ENCODE measurements at places on chromosomes 5 and 9. TPM values are rescaled to one million over a fixed set of nuclear protein-coding genes. Genes with fewer than 3 reads are reported as not detected.

DNA sequence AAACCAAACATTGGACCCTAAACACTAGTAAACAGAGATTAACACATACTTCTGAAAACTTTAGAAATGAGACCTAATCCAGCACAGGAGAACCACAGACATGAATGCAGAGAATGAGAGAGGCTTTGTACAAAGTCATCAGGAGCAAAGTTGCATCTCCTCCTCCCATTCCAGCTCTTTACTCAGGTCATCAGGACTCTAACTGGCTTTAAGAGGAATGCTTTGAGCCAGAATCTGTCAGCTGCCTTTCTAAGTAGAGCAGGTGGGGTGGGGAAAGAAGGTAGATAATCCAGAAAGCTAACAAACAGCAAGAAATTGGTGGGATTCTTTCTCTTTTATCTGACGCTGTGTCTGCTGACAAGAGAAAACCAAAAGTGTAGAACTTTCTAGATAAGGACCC lies 582.7 kb upstream of the DMAC1 start:
- no peak for DNase-seq

GRCh38 chr5:13511442-13511841 lies 433.0 kb downstream of the DNAH5 start:
- DNase-seq: no peak

Gene THBS4
- 0.29 TPM for total RNA-seq

Gene ASB6
- total RNA-seq: 22.3 TPM

DNA sequence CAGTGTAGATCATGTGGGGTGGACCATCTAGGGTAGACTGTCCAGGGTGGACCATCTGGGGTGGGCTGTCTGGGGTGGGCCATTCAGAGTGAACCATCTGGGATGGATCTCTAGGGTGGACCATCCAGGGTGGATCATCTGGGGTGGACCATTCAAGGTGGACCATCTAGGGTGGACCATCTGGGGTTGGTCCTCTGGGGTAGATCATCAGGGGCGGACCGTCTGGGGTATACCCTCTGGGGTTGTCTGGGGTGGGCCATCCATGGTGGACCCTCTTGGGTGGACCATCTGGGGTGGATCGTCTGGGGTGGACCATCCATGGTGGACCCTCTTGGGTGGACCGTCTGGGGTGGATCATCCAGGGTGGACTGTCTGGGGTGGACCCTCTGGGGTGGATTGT lies 64.3 kb downstream of the KCNT1 start:
- DNase-seq: no peak

DNA sequence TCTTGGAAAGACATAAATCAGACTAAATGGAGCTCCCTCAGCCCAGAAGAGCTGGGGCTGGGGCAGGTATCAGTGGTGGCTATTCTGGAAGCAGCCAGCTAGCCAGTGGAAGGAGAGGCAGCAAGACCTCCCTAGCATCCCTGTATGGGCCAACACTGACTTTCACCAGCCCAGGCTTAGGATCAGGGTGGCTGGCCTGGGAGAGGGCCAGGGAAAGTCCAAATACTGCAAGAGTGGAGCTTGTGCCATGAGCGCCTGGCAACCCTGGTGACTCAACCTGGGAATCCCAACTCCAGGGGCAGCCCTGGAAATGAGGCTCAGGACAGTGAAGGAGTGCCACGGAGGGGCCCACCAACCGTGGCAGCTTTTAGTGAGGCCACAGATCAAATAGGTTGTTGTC lies 7.6 kb upstream of the IRF1 start:
- peak; percentile 85 for DNase-seq

DNA sequence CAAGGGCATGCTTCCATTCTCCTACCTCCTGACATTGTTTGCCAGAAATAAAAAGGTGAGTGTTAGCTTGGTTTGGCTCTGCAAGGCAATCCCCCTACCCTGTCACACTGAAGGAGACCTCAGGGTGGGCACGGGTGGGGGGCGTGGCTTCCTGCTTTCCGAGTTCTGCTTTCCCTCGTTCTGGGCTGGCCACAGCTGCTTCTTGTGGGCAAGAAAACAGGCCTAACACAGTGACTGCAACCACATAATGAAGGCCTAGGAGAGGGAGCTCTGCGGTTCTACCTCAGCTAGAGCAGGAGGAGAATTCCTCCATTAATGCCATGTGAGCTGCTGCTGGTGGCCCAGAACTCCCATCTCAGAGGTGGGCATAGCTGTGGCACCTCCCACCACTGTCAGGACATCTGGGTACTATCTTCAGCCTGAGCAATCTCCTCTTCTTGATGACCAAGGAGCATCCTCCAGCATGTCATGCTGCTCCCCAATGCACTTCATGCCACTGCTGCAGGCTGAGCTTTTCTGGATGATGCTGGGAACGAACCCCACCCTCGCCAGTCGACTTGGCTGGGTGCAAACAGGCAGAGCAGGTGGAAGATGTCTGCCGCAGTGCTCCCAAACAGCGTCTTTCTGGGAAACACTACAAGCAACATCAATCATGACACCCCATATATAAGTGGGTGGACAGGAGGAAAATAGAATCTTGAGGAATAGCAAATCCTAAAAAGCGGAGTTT lies 139.5 kb upstream of the RAPGEF1 start:
- no peak for DNase-seq
